ENCODE measurements at places on chromosomes 16 and 17.

DNA sequence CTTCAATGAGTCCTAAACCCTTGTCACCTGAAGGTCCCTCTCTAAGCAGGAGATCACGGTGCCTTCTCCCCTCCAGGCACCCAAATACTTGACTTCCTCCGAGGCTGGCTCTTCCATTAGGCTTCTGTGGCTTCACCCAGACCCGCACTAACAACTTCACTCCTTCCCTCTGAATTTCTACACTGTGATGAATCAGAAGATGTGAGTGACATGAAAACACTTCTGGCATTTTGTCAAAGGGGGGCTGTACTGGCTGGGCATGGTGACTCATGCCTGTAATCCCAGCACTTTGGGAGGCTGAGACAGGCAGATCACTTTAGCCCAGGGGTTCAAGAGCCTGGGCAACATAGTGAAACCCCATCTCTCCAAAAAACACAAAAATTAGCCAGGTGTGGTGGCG, 72.6 kb upstream of the CNEP1R1 start:
- no peak for DNase-seq

- DNase-seq = no peak
Observed at GRCh38 chr16:75420987-75421819, 12.1 kb downstream of the CFDP1 start.

DNA sequence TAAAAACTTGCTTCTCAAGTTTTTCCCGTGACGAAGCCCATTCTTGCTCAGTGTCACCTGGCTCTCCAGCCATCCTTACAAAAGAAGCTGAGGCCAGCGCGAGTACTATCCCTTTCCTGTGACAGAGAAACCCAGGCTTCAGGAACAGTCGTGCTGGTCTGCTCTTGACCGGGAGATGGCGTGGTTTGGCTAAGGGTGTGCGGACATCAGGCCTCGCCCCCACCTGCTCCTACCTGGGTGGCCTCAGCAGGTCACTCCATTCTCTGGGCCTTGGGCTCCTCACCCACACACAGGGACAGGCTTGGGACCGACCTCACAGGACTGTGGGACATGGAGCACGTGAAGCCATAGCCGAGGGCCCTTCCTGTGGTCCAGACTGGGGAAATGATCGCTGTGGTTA, 75.2 kb upstream of the CIBAR2 start:
- DNase-seq = no peak

DNA sequence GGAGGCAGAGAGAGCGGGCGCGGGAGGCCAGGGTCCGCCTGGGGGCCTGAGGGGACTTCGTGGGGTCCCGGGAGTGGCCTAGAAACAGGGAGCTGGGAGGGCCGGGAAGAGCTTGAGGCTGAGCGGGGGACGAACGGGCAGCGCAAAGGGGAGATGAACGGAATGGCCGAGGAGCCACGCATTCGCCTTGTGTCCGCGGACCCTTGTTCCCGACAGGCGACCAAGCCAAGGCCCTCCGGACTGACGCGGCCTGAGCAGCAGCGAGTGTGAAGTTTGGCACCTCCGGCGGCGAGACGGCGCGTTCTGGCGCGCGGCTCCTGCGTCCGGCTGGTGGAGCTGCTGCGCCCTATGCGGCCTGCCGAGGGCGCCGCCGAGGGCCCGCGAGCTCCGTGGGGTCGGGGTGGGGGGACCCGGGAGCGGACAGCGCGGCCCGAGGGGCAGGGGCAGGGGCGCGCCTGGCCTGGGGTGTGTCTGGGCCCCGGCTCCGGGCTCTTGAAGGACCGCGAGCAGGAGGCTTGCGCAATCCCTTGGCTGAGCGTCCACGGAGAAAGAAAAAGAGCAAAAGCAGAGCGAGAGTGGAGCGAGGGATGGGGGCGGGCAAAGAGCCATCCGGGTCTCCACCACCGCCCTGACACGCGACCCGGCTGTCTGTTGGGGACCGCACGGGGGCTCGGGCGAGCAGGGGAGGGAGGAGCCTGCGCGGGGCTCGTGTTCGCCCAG, 1.2 kb upstream of the CBX4 start:
- no peak for DNase-seq

DNA sequence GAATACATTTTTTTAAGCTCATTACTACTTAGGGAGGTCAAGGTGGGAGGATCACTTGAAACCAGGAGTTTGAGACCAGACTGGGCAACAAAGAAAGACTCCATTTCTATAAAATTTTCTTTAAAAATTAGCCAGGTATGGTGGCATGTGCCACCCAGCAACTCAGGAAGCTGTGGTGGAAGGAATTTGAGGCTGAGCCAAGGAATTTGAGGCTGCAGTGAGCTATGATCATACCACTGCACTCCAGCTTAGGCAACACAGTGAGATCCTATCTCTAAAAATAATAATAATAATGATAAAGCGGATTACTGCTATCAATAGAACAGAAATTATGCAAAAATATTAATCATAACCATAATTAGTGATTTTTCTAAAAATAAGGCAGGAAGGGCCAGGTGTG, 170.3 kb downstream of the COPRS start:
- DNase-seq = no peak

DNA sequence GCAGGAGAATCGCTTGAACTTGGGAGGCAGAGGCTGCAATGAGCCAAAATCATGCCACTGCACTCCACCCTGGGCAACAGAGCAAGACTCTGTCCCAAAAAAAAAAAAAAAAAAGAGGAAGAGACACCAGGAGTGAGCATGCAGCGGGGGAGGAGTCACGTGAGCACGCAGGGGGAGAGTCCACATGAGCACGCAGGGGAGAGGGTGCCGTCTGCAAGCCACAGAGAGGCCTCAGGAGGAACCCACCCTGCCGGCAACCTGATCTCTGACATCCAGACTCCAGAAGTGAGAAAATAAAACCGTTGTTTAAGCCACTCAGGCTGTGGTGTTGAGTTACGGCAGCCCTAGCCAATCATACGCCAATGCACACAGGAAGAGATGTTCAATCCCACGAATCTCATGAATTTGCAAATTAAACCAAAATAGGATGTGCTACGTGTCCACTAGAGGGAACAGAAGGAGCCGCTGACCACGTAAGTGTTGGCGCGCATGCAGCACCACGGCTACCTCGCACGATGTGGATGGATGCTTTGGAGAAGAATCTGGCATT, 42.2 kb downstream of the CCDC57 start:
- DNase-seq = no peak

DNA sequence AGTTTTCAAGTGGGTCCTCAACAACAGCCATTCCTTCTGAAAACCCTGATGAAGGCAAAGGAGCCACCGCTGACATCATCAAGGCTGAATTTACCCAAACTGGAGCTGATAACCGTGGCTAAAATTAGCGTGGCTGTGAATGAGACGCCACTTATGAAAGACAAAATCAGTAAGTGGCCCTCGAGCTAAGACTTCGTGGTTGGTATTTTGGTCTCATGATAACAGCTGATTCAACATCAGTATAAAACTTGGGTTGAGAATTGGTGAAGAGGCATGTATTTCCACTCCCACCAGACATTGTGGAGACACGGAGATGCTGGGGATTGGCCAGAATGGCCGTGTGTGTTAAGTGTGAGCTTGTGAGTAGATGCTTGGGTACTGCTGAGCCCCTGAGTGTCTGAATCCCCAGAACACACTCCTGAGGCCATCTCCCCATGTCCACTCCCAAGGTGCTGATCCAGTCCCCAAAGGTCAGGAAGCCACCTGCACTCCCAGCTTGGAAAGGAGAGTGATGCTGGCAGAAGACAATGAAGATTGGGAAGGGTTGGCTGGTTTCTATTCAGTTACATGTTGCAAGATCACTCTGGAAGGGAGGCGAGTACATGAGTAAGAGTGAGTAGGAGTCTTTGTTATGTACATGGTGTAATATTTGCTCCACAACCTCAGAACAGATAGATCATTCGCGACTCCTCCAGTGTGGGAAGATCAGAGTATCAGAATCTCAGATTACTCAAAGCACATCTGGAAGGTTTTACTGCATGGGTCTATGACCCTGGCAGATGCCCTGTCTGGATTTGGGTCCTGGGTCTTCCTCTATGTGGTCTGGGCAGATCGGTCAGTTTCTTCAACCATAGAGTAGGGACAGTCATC, 207.7 kb downstream of the HS3ST3A1 start:
- no peak for DNase-seq

- no peak for DNase-seq
Observed at GRCh38 chr16:68762996-68763756, 26.1 kb downstream of the CDH1 start.

DNA sequence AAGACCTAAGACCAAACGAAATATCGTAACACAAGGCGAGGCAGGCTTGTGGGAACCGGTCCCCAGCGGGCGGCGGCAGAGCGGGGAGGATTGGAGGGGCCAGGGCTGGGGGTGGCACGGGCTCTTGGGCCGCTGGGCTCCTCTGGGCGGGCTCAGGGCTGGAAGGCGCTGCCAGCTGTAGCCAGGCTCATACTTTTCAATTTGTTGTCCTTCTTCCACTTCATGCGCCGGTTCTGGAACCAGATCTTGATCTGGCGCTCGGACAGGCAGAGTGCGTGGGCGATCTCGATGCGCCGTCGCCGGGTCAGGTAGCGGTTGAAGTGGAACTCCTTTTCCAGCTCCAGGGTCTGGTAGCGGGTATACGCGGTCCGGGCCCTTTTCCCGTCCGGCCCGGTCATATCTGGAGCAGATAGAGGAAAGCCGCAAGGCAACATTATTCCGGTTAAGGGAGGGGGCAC, 1.5 kb downstream of the HOXB5 start:
- no peak for DNase-seq

All from activated CD4-positive, alpha-beta T cell treated with anti-CD3 and anti-CD28 coated beads, Interleukin-2, amount 50 U/mL, for 4 hours (primary cell).